ENCODE measurements at places on chromosomes 16 and 17.

GRCh38 chr16:57997528-57998265, 2.8 kb downstream of the ZNF319 start:
- DNase-seq = no peak

DNA sequence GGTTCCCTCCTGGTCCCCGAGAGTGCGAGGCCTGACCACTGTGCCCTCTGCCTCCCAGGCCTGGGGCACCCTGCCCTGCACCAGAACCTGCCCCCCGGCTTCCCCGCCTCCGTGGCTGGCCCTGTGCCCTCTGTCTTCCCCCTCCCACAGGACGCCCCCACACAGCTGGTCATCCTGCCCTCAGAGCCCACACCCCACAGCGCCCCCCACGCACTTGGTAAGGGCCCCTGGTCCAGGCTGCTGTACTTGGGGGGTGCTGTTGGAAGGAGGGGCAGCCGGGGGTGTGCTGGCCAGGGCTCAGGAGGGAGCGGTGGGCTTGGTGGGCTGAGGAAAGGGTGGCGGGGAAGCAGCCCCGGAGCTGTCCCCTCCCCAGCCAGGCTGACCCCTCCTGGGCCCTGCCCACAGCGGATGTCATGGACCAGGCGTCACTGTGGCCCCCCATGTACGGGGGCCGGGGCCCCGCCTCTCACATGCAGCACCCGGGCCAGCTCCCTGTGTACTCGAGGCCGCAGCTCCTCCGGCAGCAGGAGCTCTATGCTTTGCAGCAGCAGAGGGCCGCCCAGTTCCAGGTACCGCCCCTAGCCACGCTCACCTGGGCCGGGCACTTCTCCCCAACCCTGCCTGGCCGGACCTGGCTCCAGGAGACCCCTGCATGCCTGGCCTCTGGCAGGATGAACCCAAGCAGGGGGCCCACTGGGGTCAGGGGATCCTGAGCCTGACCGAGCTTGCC, 49.5 kb downstream of the BAHCC1 start:
- no peak for DNase-seq

GRCh38 chr16:85169333-85170065, 57.2 kb upstream of the CIBAR2 start:
- DNase-seq = peak; percentile 34

DNA sequence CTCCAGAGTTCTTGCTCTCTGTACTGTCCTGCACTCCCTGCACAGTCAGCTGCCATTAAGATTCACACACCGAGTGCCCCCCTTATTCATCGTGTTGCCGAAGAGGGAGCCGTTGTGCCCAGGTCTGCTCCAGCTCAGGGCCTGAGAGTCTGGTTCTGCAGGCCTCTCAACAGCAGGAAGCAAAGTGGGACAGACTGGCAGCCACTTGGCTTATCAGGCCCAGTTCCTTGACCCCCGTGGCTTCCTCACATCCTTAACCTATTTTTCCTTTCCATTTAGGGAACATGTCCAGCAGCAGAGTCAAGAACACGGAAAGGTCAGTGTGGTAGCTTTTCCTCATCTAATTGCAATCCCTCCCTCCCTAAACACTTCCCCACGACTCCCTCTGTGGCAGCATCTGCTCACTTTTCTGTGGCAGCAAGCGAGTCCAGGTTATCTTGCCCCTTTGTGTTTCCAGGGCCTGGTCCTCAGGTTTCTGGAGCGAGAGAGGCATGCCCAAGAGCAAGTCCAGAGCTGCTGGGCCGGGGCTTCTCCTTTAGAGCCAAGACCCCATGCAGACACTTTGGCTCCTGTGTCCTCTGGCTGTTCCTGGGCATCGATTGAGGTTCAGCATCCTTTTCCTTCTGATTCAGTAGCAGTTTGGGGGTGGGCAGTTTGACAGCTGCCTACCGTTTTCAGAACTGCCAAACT, 22.1 kb upstream of the ADAM11 start:
- no peak for DNase-seq

- no peak for DNase-seq
Observed at GRCh38 chr17:61480414-61480807, 28.2 kb downstream of the TBX4 start.

DNA sequence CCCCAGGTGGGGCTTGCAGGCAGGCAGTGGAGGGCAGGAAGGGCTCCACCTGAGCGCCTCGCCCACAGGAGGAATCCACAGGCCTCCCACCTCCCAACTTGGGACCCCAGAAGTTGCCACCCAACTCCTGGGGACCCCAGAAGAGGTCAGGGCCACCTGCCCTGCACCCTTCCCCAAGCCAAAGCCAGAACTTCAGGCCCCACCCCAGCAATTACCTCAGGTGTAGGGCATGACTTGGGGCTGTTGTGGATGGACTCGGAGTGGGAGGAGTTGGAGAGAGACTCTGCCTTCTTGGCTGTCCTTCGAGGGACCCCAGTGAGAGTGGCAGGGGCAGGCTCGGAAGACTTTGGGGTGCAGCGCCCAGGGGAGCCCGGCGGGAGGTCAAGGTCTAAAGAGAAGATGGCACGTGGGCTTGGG, 10.5 kb downstream of the TSPOAP1 start:
- DNase-seq = no peak

DNA sequence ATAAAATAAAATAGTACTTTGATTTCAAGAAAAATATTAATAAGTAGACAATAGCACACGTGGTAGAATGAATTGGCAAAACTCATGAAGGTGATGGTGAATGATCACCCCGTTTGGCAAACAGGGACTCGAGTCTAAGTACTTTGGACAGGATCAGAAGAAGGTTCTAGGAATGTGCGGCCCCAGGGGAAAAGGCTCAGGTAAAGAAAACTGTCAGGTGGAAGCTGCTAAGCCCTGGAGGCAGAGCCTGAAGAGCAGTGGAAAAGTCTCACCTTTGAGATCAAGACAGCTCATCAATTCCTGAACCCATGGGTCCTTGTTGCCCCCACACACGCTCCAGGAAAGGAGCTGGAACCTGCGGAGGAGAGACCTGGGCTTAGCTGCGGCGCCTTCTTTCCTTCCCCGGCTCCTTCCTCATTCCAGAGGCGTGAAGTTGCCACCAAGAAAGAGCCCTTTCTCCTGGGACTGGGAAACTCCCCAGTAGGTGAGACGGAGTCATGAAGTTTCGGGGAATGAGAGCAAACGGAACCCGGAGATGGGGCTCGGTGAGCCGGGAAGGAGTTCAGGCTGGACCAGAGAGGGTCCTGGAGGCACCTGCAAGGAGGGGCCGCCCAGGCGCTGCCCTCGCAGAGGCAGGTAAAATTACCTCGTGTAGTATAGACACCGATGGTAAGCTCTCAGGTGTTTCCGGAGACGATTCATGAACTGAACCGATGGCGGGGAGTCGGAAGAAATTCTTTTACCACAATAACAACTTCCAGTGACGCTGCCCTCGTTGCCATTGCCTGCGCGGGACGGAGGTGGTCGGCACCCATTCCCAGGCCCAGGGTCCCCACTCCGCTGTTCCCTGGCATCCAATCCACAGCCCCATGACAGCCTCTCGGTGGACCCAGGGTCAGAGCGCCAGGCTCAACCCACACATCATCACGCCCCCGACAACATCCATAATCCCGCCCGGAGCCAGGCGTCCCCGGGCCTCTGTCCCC, 1.2 kb upstream of the ZMYND15 start:
- DNase-seq = no peak

DNA sequence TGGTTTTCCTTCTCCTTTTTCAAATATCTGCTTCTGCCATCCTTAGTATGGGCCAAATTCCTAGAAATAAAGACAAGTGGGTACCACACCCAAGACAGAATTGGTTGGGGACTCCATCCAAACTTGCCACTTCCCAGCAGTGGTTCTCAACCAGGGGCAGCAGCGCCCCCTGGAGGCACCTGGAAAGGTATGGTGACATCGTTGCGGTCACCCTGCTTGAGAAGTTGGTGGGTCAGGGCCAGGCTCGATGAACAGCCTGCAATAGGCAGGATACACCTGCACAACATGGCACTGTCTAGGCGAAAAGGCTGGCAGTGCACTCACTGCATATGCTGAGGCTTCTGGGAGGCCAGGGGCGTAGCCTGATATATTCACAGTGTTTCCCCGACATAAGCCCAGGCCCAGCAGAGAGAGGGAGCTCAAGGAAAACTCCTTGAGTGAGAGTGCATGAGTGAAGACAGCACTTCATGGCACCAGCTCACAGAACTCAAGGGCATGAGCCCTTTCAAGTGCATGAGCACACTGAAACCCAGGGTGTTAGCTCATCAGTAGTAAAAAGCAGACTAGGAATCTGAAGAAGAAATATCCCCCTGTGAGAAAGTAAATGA, 57.7 kb downstream of the CMC2 start:
- peak; percentile 40 for DNase-seq

DNA sequence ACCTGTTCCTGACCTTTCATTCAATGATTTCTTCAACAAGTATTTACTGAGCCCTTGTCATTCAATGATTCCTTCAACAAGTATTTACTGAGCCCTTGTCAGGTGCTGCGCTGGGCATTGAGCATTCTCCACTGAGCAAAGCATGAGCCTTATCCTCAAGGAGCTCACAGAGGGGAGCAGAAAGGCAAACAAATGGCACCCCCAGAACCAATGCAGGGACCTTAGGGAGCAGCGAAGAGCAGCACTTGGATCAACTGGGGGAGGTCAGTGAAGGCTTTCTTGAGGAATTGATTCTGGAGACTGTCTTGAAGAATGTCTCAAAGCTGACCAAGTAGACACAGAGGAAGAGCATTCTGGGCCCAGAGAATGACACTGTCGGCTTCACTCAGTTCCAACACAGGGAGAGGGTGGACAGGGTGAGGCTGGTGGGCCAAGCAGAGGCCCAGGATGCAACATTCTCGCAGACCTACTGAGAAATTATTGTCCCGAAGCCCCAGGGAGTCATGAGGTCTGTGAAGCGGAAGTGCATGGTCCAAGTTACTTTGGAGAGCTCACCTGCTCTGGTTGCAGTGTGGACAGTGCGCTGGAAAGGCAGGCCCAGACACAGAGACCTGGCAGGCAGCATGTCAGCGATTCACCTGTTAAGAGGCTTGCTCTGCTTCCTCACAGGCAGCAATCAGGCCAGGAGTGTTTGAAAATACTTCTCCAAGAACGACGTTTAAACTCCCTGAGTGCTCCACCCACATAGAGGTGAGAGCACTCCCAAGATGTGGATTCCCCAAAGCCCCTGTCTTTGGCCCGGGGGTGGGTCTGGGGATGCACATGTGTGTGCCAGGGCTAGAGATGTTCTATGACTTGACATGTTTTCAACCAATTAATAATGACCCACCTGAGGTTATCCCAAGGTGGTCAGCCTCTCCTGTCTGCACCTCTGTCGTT, 3.2 kb upstream of the MPO start:
- no peak for DNase-seq

DNA sequence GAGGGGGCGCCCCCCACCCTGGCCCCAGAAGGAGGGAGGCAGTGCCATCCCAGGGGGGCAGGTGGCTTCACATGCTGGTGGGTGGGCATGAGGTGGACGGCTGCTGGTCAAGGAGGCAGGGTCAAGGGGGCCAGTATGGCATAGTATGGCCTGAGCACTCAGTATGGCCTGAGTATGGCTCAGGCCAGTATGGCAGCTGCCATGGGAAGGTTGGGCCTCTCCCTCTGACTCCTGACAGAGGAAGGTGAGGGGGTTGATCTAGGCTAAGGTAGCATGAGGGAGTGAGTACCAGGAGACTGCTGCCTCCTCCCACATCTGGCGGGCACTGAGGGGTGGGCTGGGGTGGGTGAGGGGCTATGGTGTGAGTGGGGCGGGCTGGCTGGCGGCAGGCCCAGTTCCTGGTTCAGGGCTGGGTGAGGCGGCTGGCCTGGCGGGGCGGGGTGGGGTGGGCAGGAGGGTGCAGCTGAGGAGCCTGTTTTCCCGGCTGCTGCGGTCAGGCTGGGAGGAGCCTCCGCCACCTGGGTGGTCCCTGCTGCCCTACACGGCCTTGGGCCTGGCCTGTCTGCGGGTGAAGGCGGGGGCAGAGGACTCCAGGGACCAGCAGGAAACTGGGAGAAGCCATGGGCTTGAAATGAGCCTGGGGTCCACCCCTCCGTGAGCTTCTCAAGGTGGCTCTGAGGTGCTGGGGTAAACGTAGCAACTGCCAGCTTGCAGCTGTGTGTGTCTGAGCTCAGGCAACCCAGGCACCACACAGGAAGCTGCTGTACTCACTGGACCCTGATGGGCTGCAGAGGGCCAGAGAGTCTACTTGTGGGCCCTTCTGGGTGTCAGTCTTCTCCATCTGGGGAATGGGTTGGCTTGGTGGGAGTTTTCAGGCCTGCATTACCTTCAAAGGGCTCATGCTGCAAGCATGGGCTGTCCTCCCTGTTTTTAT, 57.0 kb downstream of the RAI1 start:
- peak; percentile 99 for DNase-seq

DNA sequence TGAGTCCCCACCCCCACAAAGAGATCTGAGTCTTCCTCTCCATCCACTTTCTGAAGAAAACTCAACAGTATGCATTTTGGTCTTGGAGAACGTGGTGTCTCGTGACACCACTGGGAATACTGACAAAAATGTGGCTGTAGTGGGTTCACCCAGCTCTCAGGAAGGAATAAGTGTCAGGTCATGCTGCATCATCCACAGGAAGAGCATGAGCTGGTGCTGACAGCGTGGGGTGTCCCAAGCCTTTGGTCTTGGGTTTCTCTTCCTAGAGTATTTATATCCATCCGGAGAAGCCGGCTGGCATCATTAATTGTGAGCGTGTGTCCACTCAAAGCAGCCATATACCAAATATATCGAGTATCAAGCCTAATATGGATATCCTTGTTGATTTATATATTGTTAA, 55.9 kb downstream of the C17orf67 start:
- no peak for DNase-seq

DNA sequence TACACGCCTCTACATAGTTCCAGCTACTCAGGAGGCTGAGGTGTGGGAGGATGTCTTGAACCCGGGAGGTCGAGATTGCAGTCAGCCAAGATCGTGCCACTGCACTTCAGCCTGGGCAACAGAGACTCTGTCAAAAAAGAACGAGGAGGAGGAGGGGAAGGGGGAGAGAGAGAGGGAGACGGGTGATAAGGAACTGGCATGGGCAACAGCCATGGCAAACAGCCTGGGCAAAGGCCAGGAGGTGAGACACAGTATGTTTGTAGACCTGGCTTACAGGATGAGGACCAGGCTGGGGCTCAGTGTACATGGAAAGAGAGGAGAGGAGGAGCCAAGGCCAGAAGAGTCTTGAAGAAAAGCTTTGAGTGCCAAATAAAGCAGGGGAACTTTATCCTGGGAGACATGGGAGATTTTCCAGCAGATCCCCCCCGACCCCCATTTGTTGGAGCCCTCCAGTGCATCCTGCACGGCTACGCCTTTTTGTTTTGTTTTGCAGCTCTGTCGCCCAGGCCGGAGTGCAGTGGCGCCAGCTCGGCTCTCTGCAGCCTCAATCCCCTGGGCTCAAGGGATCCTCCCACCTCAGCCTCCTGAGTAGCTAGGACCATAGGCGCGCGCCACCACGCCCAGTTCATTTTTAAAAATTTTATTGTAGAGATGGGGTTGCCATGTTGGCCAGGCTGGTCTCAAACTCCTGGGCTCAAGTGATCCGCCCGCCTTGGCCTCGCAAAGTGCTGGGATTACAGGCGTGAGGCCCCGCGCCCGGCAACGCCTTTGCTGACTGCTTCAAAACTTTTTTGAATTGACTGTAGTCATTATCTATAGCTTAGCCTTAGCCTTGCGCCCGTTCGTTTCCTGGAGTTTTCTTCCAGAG, 1.3 kb upstream of the ALKBH5 start:
- DNase-seq = peak; percentile 74

GRCh38 chr16:19008245-19009169, 24.8 kb downstream of the TMC7 start:
- peak; percentile 30 for DNase-seq

- no peak for DNase-seq
Observed at GRCh38 chr17:37082311-37082860, 133.6 kb downstream of the AATF start.

- DNase-seq = no peak
Observed at GRCh38 chr17:228951-229708, 47.7 kb upstream of the DOC2B start.
